ENCODE measurements at places on chromosomes 3 and 15.

DNA sequence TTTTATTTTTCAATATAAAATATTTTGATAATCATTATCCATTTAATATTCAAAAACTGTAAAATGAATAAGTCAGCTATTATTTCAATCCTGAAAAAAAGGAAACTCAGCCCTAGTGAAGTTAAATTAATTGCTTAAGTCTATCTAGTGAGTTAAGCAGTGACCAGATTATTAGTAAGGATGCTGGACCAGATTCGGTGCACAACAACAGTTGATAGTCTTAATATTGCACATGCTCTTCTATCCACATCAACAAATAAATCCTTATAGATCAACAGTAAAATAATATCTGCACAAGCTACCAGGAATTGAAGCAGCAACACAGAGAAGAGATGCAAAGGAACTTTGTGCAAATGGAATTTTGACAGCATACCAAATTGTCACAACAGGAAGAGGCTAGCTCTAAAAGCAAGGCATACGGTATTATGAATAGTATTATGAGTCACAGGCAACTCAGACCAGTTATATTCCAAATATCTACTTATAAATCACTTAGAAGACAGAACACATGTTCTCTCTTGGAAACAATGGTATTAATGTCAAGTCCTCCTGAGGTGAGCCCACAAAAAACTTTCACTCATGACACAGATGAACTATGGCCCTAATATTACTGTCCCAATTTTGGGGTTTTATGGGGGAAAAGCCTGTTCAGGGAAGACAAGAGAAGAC lies 24.9 kb downstream of the VPS13C start:
- DNase-seq, result no peak

DNA sequence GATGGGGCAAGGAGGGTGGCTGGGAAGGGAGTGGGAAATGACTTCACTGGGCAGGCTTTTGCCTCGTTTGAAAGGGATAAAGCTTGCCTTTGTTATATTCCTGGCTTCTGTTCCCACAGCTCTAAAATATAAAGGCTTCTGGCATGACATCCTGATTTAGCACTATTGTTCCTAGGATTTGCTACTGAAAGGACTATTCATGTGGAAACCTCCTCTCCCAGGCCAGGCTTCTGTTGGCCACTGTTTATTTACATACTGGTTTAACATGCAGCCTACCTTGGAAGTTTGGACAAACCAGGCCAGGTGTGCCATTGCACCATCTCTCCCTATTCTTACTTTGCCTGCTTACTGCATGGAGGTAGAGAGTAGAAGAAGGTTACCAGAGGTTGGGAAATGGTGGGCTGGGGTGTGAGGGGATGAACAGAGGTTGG lies 2.4 kb upstream of the LMCD1 start:
- no peak for DNase-seq

- DNase-seq, result no peak
These were observed 104.6 kb downstream of the ZIC1 start for GRCh38 chr3:147513785-147514184.

DNA sequence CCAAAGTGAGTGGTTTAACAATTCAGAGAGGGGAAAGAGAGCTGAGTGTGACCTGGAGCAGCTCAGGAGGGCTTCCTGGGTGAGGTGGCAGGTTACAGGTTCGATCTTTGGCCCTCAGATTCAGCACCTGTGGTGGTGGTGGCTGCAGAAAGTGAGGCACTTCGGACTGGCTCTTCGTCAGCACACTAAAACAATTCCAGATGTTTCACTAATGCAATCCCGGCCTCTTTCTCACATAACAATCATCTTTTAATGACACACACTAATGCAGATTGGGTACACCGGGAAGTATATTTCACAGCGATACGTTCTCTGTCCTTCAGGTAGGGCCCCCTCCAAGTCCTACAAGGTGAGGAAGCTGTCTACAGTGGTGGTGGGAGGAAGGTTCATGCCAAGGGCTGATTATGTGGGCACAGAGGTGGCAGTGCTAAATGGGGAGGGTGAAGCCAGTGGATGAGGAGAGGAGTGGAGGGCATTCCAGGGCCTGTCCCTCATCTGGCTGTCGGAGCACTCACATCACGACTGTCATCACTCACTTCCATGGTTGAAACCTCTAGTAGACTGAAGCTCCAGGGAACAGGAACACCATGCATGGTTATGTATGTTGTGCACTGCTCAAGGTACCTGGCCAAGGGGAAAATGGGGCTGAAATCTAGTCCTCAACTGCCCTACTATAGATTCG lies 171.1 kb downstream of the RAB11A start:
- DNase-seq, result no peak

- DNase-seq, result no peak
These were observed 70.9 kb downstream of the SCN5A start for GRCh38 chr3:38578551-38578950.

- DNase-seq, result no peak
These were observed 103.7 kb downstream of the P3H2 start for GRCh38 chr3:190016966-190017365.

GRCh38 chr3:42229942-42230688 lies 35.9 kb downstream of the CCK start:
- no peak for DNase-seq

- no peak for DNase-seq
These were observed 26.8 kb upstream of the IL1RAP start for GRCh38 chr3:190486908-190487607.

GRCh38 chr3:12392101-12392878 lies 92.0 kb upstream of the TSEN2 start:
- no peak for DNase-seq

- DNase-seq, result no peak
These were observed 173.7 kb upstream of the CRBN start for GRCh38 chr3:3353153-3353552.

- DNase-seq, result no peak
These were observed 961.0 kb upstream of the CFAP20DC start for GRCh38 chr3:60010781-60011180.

DNA sequence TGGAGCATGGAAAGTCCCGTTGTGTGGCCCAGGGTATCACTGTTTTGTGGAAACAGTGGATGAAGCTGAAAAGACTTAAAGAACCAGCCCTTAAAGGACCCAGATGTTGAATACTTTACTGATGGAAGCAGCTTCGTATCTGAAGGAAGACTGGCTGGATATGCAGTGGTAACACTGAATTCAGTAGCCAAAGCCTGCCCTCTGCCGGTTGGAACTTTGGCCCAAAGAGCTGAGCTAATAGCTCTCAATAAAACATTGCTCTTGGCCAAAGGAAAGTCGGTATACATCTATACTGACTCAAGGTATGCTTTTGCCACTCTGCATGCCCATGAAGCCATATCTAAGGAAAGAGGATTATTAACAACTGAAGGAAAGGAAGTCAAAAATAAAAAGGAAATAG lies 885.4 kb downstream of the PDCD6IP start:
- no peak for DNase-seq

GRCh38 chr15:65819563-65819960 lies 27.5 kb upstream of the DENND4A start:
- DNase-seq, result no peak

GRCh38 chr15:50798684-50799083 lies 33.2 kb upstream of the SPPL2A start:
- DNase-seq, result no peak

DNA sequence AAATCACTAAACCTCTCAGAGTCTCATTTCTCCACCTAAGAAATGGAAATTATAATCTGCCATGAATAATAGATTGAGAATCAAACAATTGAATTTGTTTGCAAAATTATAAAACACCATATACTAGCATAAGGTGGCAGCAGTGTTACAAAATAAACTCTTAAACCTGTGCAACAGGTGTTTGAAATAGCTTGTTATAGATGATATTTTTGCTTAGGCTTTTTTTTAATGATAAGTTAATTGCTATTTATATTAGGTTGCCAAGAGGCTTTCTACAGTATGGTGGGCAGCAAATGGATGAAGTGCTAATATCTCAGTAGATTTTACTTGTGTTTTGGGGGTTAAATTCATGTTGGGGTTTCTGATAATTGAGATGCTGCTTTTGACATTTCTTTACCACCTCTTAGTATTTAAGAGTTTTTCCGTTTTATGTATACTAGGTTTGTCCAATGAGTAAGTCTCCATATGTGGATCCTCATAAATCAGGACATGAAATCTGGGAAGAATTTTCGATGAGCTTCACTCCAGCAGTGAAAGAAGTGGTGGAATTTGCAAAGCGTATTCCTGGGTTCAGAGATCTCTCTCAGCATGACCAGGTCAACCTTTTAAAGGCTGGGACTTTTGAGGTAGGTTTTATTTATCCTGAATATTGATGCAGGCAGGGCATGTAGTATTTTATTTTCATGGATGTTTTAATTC lies 19.6 kb downstream of the NR1D2 start:
- DNase-seq, result no peak

GRCh38 chr3:115814778-115815380 lies 191.6 kb downstream of the GAP43 start:
- no peak for DNase-seq

- DNase-seq, result no peak
These were observed 1.9 kb downstream of the TBC1D2B start for GRCh38 chr15:78075490-78076230.

GRCh38 chr15:83170474-83171165 lies 37.0 kb downstream of the HDGFL3 start:
- DNase-seq, result no peak

GRCh38 chr3:175601521-175601920 lies 742.4 kb downstream of the NAALADL2 start:
- no peak for DNase-seq

- no peak for DNase-seq
These were observed 13.1 kb upstream of the TFG start for GRCh38 chr3:100696161-100696560.

GRCh38 chr3:97979610-97980009 lies 7.4 kb upstream of the RIOX2 start:
- no peak for DNase-seq

DNA sequence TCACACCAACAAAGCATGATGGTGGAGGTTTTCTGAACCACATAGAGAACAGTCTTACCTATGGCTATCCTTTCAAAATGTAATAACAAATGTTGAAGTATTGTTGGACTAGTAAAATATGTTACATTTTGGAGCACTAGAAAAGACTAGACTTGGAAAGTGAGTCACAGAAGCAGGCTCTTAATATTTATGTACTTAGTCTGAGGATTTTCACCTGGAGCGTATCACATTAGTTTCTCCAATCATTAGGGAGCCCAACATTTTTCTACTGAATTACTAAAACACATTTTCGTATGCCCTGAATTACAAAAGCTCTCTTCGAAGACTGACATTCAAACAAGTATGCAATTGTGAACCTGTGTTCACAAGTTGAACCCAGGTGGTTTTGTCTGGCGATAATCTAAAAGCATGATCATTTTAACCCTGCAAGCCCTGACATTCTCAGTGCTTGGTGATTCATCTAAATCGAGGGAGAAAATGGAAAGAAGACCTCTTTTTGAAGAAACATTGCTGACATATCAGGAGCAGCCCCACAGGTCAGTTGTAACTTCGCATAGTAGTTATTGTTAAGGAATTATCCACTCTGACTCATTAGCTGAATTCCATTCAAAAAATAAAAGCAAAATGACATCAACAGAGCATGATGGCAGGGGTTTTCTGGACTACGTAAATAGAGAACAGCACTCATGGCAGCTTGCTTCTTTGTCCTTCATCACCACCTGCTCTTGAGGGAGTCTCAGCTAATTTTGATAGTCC lies 679.8 kb upstream of the NECTIN3 start:
- no peak for DNase-seq

- DNase-seq, result no peak
These were observed 6.0 kb upstream of the SLC6A1 start for GRCh38 chr3:10986592-10986991.

- no peak for DNase-seq
These were observed 195.8 kb downstream of the TBC1D5 start for GRCh38 chr3:17546500-17547255.
